ENCODE measurements at places on chromosomes 13 and 19. TPM values are rescaled to one million over a fixed set of nuclear protein-coding genes. Genes with fewer than 3 reads are reported as not detected.

The RYR1 gene
- total RNA-seq: 0.80 TPM

The LATS2 gene
- total RNA-seq: 23.6 TPM

GRCh38 chr13:70792121-70792520, 683.9 kb upstream of the KLHL1 start:
- DNase-seq: no peak

DNA sequence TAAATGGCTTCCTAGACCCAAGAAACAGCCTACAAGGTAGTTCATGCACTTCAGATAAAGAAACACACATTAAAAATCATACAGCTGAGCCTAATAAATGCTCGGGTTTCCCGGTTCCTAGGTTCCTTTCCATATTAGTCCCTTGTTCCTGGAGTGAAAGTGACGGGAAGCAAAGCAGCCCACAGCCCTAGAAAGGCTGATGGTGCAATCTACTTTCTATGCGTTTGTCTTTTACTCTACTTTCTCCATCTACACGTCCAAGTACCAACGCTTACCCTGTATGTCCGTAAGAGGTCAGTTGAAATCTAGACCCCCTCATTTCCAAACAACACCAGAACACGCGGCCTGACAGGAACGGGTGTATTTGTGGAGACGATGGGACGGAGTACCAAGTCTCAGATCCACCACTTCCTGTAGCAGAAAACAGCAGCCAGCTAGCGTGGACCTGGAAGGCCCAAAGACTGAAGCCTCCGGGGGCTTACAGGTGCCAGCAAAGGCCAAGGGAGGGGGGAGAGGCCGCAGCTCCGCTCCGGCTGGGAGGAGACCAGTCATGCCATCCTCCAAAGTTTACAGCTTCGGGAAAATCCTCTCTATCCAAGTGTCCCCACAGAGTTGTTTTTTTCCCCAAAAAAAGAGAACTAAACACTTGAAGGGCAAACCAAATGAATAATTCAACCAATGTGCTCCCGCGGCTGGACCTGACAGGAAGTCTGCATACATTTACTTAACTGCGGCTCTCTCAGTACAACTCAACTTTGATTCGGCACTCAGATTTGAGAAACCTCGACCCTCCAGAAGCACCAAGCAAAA, 34.1 kb downstream of the STK24 start:
- DNase-seq: no peak

DNA sequence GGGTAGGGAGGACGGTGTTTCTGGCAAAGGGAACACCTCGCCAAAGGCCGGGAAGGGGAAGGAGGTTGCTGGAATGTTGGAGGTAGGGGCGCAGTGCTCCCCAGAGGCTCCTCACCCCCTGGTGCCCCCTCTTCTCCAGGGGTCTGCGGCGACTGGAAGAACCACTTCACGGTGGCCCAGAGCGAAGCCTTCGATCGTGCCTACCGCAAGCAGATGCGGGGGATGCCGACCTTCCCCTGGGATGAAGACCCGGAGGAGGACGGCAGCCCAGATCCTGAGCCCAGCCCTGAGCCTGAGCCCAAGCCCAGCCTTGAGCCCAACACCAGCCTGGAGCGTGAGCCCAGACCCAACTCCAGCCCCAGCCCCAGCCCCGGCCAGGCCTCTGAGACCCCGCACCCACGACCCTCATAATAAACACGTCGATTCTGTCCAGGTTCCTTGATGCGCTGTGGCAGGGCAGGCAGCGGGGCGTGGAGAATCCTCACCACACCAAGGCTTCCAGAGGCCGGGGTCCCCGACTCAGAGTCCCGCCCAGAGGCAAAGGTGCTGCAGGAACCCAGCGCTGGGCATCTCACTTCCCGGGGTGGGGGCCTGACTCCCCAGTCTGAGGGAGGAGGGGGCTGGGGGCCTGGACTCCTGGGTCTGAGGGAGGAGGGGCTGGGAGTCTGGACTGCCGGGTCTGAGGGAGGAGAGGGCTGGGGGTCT, 7.4 kb upstream of the SPACA4 start:
- no peak for DNase-seq
